ENCODE measurements at places on chromosomes 16 and 17.

DNA sequence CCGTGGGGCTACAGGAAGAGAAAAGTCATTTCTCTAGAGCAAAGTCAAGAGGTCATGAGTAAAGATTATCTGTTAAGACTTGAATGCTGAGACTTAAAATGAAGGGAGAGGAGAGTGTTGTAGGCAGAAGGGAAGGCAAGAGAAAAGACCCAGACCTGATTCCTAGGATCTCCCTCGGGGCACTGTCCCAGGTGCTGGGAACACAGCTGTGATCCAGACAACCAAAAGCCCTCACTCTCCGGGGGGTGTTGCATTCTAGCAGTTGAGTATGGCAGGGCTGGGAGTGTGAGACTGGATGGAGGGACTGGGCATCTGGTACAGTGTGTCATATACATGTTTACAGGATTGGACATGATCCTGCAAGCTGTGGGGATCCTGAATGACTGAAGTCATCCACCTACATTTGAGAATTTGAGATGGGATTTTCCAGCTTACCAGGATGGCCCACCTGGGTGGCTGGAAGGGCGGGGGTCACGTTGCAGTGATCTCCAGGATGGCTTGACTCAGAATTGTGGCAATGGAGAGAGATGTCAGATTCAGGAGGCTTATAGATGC, 29.1 kb downstream of the ARSG start:
- DNase-seq, result no peak

DNA sequence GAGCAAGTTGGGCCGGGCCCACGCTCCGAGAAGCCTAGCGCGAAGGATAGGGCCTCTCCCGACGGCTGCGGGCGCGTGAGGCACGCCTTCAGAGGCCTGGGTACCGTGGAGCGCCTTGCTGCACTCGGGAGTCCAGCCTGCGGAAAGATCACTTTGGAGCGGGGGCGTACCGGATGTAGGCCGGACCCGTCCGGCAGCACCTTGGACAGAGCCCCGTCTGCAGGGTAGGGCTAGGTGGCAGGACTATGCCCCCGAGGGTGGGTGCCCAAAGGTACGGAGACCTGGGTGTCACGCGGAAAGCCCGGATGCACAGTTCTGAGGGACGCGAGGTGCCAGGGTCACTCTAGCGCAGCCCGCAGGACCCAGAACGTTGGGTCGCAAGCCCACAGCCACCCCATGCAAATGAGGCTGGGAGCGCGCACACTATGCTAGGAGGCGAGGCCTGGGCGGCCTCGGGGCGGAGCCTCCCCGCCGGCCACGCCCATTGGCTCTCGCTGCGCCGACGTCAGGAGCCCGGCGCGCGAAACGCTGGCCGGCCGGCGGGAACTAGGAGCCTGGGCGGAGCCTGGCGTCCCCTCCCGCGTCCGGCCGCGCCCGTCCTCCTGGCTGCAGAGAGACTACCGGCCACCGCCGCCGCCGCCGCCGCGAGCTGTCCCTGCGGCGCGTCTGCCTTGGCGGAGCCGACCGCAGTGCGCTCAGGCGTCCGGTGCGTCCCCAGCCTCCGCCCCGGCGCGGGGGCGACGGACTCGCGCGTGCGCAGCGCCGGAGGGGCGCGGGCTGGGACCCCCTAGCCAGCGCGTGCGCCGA, at the start of gene PAQR4:
TSS of gene PAQR4 (plus strand) at position 611 of the 807 bp plus-strand sequence. CDS start 327 bp downstream, outside the sequence.
- peak; percentile 84 for DNase-seq

GRCh38 chr17:64123114-64123513, 6.8 kb downstream of the ERN1 start:
- DNase-seq, result no peak

- DNase-seq, result peak; percentile 97
These were observed 1.8 kb upstream of the RARA start for GRCh38 chr17:40307001-40307730.

DNA sequence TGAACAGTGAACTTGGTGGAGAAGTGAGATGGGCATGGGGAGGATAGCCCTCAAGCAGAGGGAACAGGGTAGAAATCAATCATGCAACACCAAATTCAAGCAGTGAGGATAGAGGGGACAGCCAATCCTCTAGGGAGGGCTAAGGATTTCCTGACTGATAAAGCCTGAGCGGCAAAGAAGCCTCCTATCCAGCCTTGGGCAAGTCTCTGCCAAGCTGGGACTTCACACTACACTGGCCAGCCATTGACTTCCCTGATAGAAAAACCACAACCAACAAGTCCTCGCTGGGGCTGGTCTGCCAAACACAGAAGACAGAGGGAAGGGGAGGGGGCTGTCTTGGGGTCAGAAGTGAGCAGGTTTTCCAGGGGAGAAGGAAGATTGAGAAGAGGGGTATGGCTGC, 2.5 kb upstream of the FBXL19 start:
- DNase-seq, result no peak

DNA sequence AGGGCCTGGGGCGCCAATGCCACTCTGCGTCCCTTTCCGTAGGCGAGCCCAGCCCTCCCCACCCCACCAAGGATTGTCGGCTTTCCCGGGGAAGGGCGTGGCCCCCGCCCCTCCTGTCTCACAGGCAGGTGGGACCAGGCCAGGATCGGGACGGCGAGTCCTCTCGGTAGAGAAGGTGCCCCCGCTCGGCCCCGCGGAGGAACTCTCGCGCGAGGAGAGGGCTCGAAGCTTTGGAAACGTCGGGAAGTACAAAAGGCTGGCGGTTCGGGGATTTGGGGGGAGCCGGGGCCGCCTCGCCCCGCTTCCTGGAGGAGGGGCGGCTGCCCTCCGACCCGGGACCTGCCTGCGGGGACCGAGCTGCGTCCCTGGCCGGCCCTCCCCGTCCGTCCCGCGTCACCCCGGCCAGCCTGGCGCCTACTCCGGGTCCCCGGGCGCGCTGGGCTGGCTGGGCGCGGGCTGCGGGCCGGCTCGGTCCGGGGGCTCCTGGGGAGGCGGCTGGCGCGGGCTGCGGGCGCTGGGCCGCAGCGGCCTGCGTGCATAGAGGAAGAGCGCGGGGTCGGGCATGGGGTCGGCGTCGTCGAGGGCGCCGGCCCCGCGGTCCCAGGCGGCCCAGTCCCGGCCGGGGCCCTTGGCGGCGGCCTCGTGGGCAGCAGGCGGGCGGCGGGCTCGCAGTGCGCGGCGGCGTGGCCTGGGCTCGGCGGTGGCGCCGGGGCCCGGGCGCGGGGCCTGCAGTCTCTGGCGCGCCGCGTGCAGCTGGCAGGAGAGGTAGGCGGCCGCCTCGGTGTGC, 12.6 kb upstream of the CLUH start:
- DNase-seq, result no peak

DNA sequence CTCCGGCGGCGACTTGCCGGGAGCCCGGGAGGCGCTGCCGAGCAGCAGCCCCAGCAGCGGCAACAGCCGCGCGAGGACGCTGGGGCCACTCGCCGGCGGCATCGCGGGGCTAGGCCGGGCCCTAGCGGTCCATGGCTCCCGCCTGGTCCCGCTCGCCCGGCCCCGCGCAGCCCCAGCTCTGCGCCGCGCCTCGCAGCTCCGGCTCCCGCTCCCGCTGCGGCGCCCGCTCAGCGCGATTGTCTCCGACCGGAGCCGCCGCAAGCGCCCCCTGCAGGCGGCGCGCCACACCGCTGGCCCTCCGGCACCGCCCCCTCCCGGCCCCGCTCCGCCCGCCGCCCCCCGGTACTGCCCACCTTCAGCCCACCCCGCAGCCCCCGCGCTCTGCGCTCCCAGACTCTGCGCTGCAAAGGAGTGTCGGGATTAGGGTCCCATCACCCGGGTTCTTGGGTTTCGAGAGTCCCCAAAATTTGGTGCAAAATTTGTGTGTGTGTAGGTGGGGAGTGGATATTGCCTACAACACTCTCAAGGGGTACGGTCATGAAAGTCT, at the start of gene FAM171A2:
TSS of gene FAM171A2 (minus strand) at position 241 of the 547 bp plus-strand sequence. CDS start at position 102, 139 bp downstream.
- peak; percentile 67 for DNase-seq

DNA sequence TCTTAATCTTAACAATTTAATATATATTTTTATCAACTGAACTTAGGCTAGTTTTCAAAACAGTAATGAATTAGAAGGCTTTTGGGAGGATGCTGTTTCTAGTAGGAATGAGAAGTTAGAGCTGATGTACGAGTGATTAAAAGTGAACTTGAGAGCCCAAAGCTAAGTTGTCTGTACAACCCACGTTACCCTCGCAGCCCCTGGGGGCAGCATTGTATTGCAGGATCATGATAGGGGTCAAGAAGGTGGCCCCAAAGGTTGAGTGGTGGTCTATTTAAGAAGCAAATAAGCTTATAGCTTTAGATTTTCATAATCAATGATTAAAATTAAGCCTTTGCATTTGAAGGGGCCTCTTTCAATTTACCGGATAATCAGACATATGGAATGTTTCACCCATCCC, 33.7 kb upstream of the ALDH3A2 start:
- no peak for DNase-seq

DNA sequence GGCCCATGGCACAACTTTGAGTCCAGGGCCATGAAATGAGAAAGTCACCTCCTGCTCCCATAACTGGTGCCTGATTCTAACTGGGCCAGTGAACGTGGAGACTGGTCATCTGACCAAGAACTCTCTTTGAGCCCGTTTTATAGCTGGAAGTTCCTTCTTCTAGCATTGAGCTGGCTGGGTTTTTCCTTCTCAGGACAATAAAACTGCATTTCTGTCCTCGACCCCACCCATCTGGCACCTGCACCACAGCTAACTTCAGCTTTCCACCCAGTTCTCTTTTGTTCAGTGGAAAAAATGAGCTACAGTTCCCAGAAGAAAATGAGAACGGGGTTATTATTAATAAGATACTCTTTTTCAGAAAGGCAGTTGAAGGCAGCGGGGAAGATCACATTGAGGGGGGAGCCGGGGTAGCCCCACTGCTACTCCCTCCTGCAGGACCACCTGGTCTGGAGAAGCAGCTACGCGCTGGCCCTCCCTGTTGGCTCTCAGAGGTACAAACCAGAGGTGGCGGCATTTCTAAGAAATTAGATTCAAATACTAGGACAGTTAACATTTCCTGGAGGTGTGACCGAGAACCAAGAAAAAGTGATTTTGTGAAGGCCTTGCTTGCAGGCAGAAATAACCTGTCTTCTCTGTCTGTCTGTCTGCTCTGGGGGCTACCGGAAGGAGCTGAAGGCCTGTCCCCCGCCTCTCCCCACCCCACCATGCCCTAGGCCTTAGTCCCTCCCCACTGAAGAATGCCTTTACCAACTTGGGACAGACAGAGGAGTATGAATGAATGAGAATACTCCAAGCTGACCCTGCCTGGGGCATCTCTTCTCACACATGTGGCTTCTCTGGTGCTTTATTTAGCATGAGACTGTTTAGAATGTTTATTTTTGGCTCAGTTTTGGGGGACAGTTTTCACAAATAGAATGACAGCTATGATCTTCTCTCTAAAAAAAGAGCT, 123.9 kb downstream of the XYLT1 start:
- DNase-seq, result no peak

- DNase-seq, result no peak
These were observed 329 bp downstream of the SMARCD2 start for GRCh38 chr17:63842173-63842539.

GRCh38 chr17:247767-248166, 66.3 kb upstream of the DOC2B start:
- DNase-seq, result no peak

- no peak for DNase-seq
These were observed 2.0 kb upstream of the PCTP start for GRCh38 chr17:55748841-55749240.

GRCh38 chr16:23279721-23280153, 22.4 kb upstream of the SCNN1B start:
- no peak for DNase-seq

GRCh38 chr17:17590141-17590751, 1.3 kb downstream of the PEMT start:
- DNase-seq, result no peak

DNA sequence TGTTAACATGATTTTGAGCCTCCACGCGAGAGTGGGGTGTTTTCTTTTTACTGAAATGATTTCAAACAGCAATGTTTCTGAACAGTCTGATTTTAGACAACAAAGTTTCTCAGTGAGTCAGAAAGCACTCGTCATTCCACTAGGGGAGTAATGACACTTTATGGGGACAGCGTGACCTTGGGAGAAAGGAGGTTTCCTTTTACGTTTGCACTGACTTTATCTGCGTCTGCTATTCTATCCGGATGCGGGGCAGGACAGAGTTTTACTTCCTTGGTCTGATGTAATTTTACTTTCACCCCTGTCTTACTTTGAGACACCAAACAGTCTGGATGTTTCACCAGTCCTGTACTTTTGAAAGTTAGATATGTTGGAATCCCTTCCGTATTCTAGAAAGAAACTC, 20.7 kb downstream of the SLC47A1 start:
- no peak for DNase-seq

DNA sequence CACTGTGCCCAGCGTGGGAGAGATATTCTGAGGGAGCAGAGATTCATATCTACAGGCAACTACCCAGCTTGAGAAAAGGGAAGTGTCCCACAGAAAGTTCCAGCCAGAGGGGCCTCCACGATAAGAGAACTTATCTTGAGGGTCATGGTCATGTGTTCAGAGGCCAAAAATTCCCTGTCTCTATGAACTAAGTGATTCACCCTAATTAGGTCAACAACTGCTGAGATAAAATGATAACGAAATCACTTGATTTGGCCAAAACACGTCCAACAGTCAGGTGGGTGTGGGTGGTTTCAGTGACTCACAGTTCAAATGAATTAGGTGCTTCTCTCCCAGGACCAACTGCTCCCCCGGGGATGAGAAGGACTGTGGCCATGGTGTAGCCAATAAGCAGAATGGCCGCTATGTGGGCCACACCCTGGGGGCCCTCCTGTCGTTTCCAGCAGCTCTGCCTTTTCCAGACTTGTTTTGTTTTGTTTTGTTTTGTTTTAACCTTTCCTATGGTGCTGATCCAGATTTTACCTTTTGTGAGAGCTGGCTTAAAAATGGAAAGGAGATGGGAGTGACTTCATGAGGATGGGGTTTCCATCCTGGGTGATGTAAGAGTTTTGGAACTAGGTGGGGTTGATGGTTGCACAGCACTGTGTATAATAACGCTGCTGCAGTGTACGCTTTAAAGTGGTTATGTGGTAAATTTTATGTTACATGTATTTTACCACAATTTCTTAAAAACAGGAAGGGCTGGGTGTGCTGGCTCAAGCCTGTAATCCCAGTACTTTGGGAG, 8.7 kb downstream of the DNAI2 start:
- no peak for DNase-seq

- no peak for DNase-seq
These were observed 12.7 kb upstream of the FLYWCH1 start for GRCh38 chr16:2898831-2899563.

GRCh38 chr17:77875881-77876509, 82.5 kb upstream of the TNRC6C start:
- DNase-seq, result peak; percentile 42

Measured in fibroblast of skin of right biceps (primary cell).